ENCODE measurements at places on chromosomes 4 and X.

DNA sequence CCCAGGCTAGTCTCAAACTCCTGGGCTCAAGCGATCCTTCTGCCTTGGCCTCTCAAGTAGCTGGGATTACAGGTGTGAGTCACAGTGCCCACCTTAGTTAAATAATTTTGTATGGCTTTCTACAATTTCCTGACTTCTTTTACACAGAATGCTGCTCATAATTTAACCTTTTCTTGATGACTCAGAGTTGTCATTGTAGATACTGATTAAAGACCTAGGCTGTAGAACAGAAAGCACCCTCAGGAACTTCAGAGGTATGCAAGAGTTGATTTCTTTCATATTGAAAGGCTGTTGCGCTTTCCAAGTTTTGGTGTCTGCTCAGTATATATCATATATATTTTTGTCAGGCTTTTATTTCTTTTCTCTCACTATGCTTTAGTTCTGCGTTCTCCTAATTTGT is 21.1 kb upstream of the GPR34 start:
- no peak for DNase-seq

GRCh38 chr4:72809208-72809607 is 240.2 kb upstream of the ADAMTS3 start:
- DNase-seq: no peak

GRCh38 chr4:16032396-16032770 is 51.4 kb downstream of the PROM1 start:
- DNase-seq: no peak

DNA sequence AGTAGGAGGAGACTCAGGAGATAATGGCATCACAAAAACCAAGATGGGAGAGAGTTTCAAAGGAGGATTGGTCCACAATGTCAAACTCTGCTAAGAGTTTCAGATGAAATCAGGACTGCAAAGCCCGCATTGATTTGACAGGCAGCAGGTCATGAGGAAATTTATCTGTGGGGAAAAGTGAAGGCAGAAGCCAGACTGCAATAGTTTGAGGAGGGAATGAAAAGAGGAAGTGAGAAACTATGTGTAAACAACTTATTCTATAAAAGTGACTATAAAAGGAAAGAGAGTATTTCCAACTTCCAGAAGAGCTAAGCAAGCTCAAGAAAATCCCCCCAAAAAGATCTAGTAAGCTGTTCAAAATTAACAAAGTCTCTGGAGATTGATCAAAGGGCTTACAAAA is 66.3 kb upstream of the DGKK start:
- DNase-seq: no peak

DNA sequence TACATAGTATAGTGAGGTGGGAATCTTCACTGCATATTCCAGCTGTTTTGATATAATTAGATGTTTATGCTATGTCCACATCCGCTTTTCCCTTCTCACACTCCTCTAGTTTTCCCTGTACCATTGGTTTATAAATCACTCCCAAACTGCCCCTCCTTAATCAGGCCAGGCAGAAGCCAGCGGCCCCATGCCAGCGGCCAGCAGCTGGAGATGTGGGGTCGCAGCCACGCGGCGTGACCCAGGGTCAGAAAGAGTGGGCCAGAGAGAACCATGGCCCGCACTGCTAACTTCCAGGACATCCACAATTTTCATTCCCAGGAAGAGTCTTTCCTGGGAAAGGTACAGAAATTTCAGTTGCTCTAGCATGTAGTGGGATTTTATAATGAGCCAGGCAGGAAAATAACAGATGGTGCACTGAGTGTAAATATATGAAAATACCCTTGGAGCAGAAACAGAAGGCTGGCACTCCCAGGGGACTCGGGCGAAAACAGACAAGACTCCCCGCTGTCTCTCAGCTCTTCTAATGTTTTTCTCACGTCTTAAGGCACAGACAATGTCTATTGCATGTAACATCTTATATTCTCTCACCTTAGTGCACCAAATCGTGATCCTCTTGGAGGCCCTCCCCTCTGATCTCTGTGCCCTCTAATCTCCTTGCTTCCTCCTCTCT is 145.9 kb upstream of the ZFP42 start:
- no peak for DNase-seq

DNA sequence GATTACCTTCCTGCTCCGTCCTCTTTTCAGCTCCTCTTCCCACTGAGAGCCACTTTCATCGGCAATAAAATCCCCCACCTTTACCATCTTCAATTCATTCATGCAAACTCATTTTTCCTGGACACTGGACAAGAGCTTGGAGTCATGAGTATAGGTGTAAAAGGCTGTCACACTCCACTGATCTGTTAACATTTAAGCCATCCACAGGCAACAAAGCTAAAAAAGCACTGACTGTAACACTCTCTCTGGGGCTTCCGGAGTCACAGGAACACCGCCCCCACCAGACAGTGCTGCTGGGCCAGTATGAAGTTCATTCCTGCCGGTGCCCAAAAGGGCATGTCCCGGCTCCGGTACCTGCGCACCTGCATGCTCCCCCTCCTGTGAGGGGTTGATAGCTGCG is 38.5 kb downstream of the MAGEB5 start:
- DNase-seq: no peak

DNA sequence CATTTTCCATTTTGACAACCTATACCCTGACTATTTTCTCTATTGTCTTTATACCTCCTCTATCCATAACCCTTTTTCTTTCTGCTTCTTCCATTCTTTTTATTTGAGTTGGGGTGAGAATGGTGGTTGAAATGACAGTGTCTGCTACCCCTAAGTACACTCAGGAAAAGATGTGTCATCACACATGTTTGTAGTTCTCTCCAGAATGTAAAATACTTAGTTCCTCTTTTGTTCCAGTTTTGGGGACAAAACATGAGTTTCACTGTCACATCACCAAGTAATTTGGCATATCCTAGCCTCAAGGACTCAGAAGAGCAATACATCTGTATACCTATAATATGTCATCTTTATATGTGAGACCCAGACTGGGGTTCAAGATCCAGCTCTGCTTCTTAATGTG is 90.3 kb downstream of the COMMD8 start:
- no peak for DNase-seq

DNA sequence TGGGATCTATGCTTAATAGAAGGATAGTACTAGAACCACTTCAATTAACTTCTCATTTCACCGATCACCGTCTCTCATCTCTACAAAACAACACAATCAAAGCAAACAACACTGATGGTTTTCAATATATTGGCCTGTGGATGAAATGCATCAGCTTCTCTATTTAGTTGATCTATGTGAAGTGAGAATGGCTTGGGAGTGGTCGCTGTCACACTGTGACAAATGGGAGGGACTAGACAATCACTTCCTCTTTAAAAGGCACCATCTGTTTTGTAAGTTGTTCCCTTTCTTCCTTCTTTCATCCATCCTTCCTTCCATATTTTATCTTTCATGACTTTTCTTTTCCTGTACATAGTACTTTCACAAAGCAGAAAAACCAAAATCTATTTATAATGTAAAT is 23.9 kb upstream of the NWD2 start:
- DNase-seq: no peak

GRCh38 chrX:66680451-66680850 is 41.6 kb upstream of the EDA2R start:
- DNase-seq: no peak

DNA sequence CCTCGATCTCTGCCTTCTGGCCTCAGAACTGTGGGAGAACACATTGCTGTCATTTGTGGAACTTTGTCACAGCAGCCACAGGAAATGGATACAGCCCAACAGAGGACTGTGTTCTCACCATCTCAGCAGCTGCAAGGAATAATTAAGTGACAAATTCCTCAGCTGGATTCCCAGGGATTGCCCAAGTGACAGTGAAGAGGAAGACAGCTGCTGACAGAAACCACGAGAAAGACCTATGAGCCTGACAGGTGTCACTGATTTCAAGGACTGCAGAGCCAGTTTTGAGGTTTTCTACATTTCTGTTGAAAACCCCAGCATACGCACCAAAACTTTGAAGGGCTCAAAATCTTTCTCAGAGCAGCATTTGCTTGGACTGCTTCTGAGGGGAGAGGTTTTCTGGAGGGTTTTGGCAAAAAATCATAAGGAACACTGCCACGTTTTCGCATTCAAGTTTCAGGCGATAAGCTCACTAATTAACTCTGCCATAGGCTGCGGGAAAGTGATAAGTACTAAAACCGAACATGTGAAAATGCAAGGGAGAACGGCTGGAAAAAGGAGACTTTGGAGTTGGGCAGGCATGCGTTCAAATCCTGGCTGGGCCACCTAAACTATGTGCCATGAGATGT is 88.8 kb downstream of the DRD5 start:
- DNase-seq: no peak

DNA sequence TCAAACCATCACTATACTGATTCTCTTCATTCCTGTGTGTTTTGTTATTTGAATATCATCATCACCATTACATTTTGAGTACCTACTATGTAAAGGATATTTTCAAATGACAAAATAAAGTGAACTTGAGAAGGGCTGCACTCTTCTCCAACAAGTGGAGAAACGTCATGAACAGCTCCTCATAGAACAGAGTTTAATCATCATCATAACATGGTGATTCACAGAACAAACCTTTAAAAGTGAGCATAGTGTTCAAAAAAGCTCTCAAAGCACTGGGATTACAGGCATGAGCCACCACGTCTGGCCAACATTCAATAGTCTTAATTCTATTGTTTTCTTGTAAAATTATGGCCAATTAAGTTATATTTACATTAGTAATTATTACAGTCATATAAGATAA is 993.9 kb downstream of the PDHA2 start:
- DNase-seq: no peak

DNA sequence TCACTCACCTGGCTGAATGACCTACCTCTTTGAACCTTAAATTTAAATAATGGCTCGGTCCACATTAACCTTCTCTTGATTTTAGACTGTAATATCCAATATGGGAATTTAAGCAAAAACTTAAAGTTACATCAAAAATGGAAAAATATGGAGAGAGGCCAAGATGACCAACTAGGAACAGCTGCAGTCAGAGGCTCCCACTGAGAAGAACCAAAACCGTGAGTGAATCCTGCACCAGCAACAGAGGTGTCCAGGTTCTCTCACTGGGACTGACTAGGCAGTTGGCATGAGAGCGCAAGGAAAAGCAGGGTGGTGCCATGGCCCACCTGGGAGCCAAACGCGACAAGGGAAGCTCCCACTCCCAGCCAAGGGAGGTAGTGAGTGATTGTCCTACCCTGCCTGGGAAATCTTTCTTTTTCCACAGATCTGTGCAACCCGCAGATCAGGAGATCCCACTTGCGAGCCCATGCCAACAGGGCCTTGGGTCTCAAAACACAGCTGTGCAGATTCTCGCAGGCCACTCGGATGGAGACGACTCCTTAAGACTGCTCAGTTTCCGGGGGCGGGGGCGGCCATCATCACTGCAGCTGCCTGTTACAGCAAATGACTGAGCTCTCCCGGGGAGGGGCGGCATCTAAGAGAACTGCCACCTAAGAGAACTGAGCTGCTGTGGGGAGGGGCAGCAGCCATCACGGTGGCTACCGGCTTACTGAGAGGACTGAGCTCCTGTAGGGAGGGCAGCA is 343.4 kb downstream of the DMD start:
- no peak for DNase-seq

GRCh38 chrX:18873189-18873791 is 110.6 kb downstream of the PHKA2 start:
- DNase-seq: peak; percentile 63

DNA sequence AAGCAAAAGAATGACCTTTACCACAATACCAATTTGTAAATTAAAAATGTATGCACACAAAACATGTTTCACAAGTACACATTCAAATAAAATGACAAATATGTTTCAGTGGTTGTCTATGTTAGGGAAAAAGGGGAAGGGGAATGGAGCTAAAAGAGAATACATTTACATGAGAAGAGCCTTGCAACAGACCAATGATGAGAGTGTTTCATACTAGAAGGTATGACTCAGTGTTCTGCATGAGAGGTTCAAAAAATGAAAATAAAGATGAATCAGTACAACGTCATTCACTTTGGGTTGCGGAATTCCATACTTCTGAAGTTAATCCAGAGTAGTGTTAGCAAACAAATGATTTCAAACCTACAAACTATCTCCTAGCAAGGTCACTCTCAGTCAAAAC is 51.7 kb downstream of the RPGR start:
- peak; percentile 73 for DNase-seq

GRCh38 chr4:183402771-183403170 is 41.7 kb upstream of the CDKN2AIP start:
- DNase-seq: no peak

- no peak for DNase-seq
Measured at GRCh38 chr4:62302710-62303109, 1102.6 kb downstream of the ADGRL3 start.

- DNase-seq: no peak
Measured at GRCh38 chr4:33709247-33709646, 2535.1 kb downstream of the ARAP2 start.

DNA sequence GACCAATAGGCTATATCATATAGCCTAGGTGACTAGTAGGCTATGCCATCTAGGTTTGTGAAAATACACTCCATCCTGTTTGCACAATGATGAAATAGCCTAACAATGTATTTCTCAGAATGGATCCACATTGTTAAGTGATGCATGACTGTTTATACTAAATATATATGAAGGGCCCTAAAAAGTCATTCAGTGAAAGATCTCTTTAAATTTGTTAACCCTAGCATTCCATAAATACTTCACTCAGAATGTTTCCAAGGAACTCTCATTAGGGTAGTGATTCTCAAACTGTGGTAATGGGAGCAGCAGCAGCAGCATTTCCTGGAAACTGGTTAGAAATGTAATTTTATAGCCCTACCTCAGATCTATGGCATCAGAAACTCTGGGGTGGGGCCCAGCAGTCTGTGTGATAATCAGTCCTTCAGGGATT is 74.9 kb downstream of the PRRG1 start:
- no peak for DNase-seq

- DNase-seq: no peak
Measured at GRCh38 chr4:173573286-173573685, 43.3 kb upstream of the HAND2 start.

DNA sequence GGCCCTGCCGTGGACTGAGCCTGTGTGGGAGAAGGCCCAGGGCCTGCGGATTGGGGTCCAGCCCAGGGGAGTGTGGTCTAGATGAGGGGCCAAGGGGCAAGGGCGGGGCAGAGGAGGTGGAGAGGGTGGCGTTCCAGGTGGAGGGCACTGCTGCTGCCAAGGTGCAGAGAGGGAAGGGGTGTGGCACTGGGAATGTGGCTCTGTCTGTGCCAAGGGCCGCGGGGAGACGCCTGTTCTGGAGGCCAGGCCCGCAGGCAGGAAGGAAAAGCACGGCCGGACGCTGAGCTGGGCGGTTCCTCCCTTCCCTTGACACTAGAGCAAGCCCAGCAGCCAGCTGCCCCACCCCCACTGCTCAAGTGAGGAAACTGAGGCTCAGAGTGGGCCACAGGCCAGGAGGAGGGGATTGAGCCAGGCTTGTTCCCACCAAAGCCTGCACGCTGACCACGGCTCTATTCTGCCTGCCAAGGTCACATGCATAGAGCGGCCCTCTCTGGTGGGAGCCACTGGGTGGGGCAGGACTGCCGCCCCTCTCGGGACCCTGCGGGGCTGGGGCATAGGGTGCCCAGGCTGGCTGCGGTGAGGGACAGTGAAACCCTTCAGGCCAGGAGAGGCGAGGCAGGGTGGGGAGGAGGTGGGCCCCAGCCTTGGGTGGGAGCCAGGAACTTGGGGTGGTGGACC is 13.0 kb downstream of the SH3BP2 start:
- no peak for DNase-seq
